ENCODE measurements at places on chromosomes 3 and 15. TPM values are rescaled to one million over a fixed set of nuclear protein-coding genes. Genes with fewer than 3 reads are reported as not detected.

GRCh38 chr15:97459771-97460170, 500.7 kb upstream of the ARRDC4 start:
- H3K36me3 ChIP-seq, result no peaks in the 10 kb centered on the region
- no peaks in the 10 kb centered on the region for H3K4me1 ChIP-seq
- no peaks in the 10 kb centered on the region for H3K27me3 ChIP-seq
- no peak overlapping the region for H3K27ac ChIP-seq
- no peak for DNase-seq

The NUSAP1 gene
- 155 TPM for total RNA-seq

GRCh38 chr3:73611176-73611575, 13.6 kb downstream of the PDZRN3 start:
- H3K4me1 ChIP-seq, result no peaks in the 10 kb centered on the region
- peaks cover 4% of the 10 kb centered on the region for H3K27me3 ChIP-seq
- no peak for DNase-seq

The ALPK3 gene
- 0.04 TPM for total RNA-seq

The CCRL2 gene
- total RNA-seq, result 3.1 TPM

Measured in activated naive CD8-positive, alpha-beta T cell treated with anti-CD3 and anti-CD28 coated beads for 36 hours (primary cell).